Fibroblast of skin of left quadriceps (primary cell): ENCODE measurements at places on chromosomes 6 and 20.
A peak's percentile ranks its signal among the peaks of the same experiment; 100 is the strongest.

DNA sequence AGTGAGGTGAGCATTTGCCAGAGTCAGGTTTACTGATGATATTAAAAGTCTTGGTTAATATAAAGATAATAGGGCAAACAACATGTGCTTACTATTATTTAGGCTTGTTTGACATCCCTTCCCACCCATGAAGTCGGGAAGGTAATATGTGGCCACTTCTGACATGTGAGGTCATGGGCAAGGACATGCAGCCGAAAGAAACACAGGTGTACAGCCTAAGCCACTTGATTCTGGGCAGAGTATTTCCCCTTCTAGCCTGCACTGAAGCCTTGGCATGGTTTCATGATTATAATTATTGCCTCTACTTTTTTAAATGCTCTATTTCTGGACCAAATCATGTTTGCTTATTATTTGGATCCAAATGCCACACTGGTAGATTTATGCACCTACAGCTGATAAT, 52.3 kb downstream of the TSPYL4 start:
- no peak for DNase-seq

DNA sequence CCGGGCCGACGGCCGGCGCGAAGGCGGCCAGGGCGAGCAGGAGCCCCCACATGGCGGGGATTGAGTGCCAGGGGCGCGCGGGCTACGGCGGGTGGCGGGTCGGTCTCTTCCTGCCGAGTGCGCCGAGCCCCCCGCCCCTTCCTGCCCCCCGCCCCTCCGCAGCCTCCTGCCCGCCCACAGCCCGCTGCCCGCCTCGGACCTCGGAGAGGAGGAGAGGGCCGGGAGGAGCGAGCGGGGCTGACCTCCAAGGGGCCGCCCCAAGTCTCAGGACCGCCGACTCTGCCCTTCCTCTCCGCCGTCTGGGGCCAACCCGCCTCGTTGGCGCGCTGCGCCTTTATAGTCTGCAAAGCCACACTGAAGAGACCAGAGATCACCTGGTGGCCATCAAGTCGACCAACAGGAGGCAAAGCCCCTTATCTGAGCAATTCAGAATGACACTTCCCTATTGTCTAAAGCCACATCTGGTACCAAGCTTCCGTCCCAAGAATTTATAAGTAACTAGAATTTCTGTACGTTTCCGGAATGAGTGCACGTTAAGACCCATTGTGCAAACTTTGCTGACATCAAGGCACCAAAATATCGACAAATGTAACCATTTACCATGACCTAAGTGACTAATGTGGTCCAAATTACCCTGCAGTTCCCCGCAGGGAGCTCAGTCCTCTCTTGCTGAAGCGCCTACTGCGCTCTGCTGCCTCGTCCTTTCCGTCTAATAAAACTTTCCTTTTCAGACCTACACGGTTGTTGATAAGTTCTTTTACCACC, at the start of gene CPXM1:
TSS of gene CPXM1 (minus strand) at position 107 of the 765 bp plus-strand sequence. CDS start at position 52, 55 bp downstream.
- DNase-seq: no peak

- peak; percentile 20 for DNase-seq
Observed at GRCh38 chr6:161066511-161066910, 74.9 kb downstream of the MAP3K4 start.

DNA sequence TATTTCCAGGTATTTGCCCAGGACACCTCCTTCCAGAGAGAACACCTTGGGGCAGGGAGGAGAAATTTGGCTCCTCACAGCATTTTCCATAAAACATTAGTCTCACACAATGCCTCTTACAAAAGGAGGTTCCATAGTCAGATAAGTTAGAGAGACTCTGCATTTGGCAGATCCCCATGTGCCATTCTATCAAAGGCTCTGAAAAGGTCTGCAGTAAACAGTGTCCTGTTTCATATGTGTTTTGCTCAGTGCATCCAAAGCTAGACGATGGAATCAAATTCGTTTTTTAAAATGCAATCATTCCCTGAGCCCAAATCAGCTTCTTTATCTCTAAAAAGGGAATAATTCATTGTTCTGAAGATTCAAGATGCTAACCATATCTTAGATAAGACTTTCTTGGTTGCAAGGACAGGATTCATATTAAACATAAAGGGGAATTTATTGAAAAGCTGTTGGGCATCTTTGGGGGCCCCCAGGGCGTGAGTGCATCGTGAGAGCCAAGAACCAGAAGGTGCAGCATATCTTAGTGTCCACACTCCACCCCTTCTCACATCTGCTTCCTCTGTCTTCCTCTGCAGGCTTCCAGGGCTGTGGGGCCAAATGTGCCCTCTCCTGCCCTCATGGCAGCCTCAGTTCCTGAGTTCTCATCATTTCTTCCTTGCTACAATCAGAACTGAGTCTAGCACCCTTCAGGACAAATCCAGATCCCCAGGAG, 41.4 kb upstream of the MLN start:
- no peak for DNase-seq

DNA sequence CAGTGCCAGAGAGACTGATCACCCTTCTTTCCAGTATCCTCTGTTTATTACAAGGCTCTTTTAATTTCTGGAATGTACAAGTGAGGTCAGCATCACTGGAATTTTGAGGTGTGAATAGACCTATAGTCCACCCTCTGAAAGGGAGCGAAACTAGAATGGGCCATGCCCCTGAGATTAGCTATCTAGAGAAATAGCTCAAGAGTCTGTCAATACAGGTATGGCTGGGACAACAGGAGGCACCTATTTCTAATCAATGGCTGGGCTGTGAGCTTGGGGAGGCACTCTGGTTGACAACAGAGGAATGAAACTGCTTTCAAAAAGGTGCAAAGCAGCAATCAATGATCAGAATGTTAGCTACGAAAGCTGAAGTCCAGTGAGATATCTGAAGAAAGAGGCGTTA, 17.3 kb upstream of the CITED2 start:
- no peak for DNase-seq
